ENCODE measurements at places on chromosomes 12 and 14. TPM values are rescaled to one million over a fixed set of nuclear protein-coding genes. Genes with fewer than 3 reads are reported as not detected.

Gene LRRK2
- total RNA-seq, result not detected

Gene CATSPERB
- 0.07 TPM for total RNA-seq

Gene ADGRD1
- 2.3 TPM for total RNA-seq

Gene NFYB
- 18.8 TPM for total RNA-seq

Gene KRT2
- not detected for total RNA-seq

Gene GALNT8
- total RNA-seq, result 0.73 TPM

Gene KRT75
- total RNA-seq, result not detected

Gene TMPRSS12
- total RNA-seq, result not detected

DNA sequence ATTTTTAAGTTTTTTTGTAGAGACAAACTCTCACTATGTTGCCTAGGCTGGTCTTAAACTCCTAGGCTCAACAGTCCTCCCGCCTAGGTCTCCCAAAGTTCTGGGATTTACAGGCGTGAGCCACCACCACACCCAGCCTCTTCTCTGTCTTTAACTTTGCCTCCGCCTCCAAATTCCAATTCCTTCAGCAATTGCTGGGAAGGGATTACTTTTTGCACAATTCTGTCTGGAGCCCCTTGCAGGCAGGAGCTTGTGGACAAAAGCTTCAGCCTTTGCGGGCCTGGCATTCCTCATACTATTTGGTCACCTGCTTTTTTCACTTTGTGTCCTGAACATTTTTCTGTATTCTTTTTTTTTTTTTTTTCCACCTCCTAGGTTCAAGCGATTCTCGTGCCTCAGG is 26.0 kb downstream of the SH2B3 start:
- H3K4me1 ChIP-seq, result peaks cover 93% of the 10 kb centered on the region
- H3K27me3 ChIP-seq, result no peaks in the 10 kb centered on the region
- H3K36me3 ChIP-seq, result peaks cover 26% of the 10 kb centered on the region
- no peak for DNase-seq
- H3K27ac ChIP-seq, result peak overlapping the region; percentile 92

DNA sequence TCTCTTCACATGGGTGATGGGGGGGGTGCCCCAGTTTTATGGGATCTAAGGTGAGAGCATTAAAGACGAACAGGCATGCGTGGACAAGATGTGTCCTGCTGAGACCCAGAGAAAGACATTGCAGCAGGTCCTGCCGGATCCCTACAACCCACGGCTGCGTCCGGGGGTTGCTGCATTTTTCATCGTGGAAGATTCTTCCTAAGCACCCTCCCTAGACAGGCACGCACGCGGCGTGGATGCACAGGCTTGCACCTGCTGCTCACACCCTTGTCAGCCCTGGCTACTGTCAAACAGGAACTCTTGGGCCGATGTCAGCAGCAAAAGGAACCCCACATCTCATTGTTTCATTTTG is 280.6 kb upstream of the RTL1 start:
- H3K4me1 ChIP-seq, result no peaks in the 10 kb centered on the region
- H3K4me3 ChIP-seq, result no peak overlapping the region
- H3K27me3 ChIP-seq, result peaks cover 2% of the 10 kb centered on the region
- H3K27ac ChIP-seq, result no peak overlapping the region
- H3K36me3 ChIP-seq, result no peaks in the 10 kb centered on the region

DNA sequence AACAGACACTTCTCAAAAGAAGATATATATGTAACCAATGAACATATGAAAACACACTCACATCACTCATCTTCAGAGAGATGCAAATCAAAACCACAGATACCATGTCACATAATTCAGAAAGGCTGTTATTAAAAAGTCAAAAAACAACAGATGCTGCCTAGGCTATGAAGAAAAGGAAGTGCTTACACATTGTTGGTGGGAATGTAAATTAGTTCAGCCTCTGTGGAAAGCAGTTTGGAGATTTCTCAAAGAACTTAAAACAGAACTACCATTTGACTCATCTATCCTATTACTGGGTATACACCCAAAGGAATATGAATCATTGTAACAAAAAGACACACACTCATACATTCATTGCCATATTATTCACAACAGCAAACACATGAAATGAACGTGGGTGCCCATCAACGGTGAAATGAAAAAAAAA is 35.1 kb downstream of the EIF2S3B start:
- no peak overlapping the region for H3K4me3 ChIP-seq
- peak overlapping the region; percentile 26 for H3K27ac ChIP-seq
- no peak for DNase-seq
- no peaks in the 10 kb centered on the region for H3K36me3 ChIP-seq
- peaks cover 13% of the 10 kb centered on the region for H3K4me1 ChIP-seq

- H3K4me3 ChIP-seq, result no peak overlapping the region
- no peaks in the 10 kb centered on the region for H3K36me3 ChIP-seq
- H3K27ac ChIP-seq, result no peak overlapping the region
Observed at GRCh38 chr14:90720336-90720735, 95.9 kb downstream of the TTC7B start.

DNA sequence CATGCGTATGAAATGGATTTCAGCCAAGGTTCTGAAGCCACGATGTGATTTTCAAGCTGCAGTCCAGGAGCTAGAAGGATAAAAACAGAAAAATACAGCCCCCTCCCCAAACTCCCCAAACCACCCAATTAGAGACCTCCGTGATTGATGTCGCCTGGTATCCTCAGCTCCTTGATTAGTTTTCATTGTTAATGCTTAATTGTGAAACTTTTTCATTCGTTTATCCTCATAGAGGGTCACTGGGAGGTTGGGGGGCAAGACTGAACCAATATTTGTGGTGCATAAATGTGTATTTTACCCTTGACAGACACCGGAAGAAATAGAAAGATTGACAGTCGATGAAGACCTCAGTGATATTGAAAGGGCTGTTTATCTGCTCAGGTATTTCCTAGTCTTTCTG is 1.6 kb downstream of the PPP4R4 start:
- peaks cover 7% of the 10 kb centered on the region for H3K27me3 ChIP-seq
- no peak for DNase-seq
- peak overlapping the region; percentile 86 for H3K27ac ChIP-seq
- H3K36me3 ChIP-seq, result peaks cover 13% of the 10 kb centered on the region
- peaks cover 58% of the 10 kb centered on the region for H3K4me1 ChIP-seq

DNA sequence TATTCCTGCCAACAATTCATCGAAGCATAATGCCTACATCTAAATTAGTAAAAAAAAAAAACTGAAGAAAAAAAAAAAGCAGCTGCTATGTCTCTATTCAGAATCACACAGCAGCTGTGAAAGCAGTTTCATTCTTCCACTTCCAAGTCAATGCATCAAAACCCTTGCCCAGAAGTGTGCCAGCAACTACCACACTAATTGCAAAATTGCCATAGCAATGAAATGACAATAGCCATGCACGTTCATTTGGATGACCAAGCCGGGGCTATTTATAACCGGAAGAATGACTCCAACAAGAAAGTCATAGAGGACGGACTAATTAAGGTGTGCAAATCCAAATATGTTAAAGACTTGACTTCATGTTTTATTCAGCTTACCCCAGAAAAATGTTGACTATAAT is 42.5 kb downstream of the SLC2A13 start:
- no peaks in the 10 kb centered on the region for H3K4me1 ChIP-seq
- H3K27me3 ChIP-seq, result no peaks in the 10 kb centered on the region
- no peak for DNase-seq
- H3K36me3 ChIP-seq, result no peaks in the 10 kb centered on the region

GRCh38 chr14:47526591-47527244 is 148.7 kb downstream of the MDGA2 start:
- no peaks in the 10 kb centered on the region for H3K4me1 ChIP-seq
- no peaks in the 10 kb centered on the region for H3K27me3 ChIP-seq
- H3K36me3 ChIP-seq, result no peaks in the 10 kb centered on the region
- H3K27ac ChIP-seq, result no peak overlapping the region
- no peak for DNase-seq

DNA sequence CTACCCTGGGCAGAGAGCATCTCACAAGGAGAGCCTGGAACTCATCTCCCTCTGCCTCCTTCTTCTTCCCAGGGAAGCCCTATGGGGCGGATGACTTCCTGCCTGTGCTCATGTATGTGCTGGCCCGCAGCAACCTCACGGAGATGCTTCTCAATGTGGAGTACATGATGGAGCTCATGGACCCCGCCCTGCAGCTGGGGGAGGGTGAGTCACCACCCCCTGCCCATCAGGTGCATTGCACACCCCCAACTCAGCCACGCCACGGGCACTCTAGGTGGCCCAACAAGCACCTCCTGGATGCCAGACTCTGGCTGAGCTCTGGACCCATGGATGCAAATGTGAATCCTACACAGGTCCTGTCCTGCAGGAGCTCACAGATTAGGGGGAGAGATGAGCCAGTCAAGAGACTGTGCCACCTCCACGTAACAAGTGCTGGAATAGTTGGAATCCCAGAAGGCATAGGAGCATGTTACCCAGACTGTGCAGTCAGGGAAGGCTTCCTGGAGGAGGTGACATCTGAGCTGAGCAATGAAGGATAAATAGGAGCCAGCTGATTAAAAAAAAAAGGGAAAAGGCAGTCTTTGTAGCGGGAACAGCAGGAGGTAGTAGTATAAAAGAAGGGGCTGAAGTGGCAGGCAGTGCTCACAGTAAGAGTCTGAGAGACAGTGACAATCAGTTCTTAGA is 71.9 kb downstream of the LGMN start:
- no peak overlapping the region for H3K4me3 ChIP-seq
- H3K27me3 ChIP-seq, result no peaks in the 10 kb centered on the region
- H3K36me3 ChIP-seq, result peaks cover 54% of the 10 kb centered on the region
- DNase-seq, result peak; percentile 36
- peaks cover 55% of the 10 kb centered on the region for H3K4me1 ChIP-seq

DNA sequence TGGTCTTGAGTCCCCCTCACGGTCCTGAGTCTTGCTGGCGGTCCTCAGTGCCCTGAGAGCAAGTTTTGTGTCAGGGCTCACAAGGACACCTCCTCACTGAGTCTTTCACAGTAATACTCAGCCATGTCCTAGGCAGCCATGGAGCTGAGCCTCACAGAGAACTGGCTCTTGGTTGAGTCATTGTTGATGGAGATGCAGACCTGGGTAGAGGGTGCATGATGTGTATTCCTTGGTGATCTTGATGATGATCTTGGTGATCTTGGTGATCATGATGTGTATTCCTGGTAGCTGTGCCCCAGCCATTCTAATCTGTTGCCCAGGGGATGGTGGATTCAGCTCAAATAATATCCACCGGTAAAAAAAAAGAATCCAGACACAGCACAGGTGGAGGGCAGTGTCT is 495.4 kb downstream of the TMEM121 start:
- DNase-seq, result peak; percentile 57
- H3K36me3 ChIP-seq, result peaks cover 12% of the 10 kb centered on the region
- H3K27ac ChIP-seq, result peak overlapping the region; percentile 90

- no peak overlapping the region for H3K27ac ChIP-seq
- no peaks in the 10 kb centered on the region for H3K4me1 ChIP-seq
- DNase-seq, result no peak
- H3K36me3 ChIP-seq, result no peaks in the 10 kb centered on the region
- H3K4me3 ChIP-seq, result no peak overlapping the region
Observed at GRCh38 chr12:5914387-5915149, 30.5 kb downstream of the ANO2 start.

DNA sequence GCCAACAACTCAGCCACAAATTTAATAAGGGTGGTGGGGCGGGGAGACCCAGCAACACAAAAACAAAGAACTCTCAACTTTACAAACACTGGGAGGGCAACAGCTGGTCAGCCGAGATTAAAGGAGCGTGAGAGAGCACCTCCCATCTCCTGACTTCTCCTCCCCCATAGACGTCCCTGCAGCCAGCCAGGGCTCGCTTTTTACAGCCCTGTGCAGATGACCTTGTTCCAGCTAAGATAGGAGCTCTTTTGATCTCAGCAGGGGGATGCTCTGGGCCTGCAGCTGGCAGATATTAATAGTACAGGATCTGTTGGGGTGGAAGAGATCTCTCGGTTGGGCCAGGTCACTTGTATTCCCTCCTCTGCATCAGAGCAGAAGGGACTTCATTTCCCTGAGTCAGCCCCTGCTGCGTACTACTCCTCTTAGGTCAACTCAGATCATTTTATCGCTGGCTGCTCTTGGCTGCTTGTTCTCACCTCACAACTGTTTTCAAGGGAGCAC is 475.8 kb downstream of the RAD51B start:
- H3K4me3 ChIP-seq, result no peak overlapping the region
- DNase-seq, result no peak

- no peaks in the 10 kb centered on the region for H3K36me3 ChIP-seq
- peaks cover 3% of the 10 kb centered on the region for H3K27me3 ChIP-seq
- no peak overlapping the region for H3K27ac ChIP-seq
- no peak for DNase-seq
Observed at GRCh38 chr12:105852951-105853350, 285.8 kb downstream of the NUAK1 start.

GRCh38 chr14:67583711-67584644 is 16.1 kb downstream of the PIGH start:
- H3K4me1 ChIP-seq, result no peaks in the 10 kb centered on the region
- H3K27ac ChIP-seq, result no peak overlapping the region
- DNase-seq, result peak; percentile 43
- H3K27me3 ChIP-seq, result no peaks in the 10 kb centered on the region
- no peak overlapping the region for H3K4me3 ChIP-seq

- H3K4me3 ChIP-seq, result peak overlapping the region; percentile 30
- DNase-seq, result peak; percentile 58
- H3K27me3 ChIP-seq, result no peaks in the 10 kb centered on the region
- H3K36me3 ChIP-seq, result no peaks in the 10 kb centered on the region
- peaks cover 49% of the 10 kb centered on the region for H3K4me1 ChIP-seq
Observed at GRCh38 chr12:104747955-104748354, 210.1 kb downstream of the SLC41A2 start.

DNA sequence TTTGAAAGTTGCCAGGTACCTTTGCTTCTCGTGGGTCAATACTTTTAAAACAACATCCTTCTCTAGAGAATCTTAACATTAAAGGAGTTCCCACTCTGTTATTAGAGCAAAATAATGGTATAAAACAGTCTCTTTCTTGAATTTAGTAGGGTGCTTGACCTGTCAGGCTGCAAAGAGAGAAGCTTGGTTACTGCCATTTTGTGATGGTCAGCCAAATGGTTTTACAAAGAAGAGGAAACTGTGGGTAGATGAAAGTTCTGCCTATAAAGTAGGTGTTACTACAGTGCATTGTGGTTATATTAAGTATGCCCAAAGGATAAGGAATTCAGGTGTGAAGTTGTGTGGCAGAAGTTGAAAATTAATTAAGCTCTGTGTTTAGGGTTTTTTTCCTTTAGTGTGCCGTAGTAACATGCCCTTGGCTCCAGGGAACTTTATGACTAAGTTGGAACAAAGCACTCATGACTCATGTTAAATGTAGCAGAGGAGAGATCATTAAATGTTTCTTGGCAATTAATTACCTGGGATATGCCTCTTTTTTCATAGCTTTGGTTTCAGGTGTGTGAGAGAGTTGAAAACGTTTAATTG is 354.0 kb upstream of the KITLG start:
- H3K4me1 ChIP-seq, result no peaks in the 10 kb centered on the region
- no peak for DNase-seq
- no peak overlapping the region for H3K27ac ChIP-seq
- H3K4me3 ChIP-seq, result no peak overlapping the region
- peaks cover 2% of the 10 kb centered on the region for H3K27me3 ChIP-seq

DNA sequence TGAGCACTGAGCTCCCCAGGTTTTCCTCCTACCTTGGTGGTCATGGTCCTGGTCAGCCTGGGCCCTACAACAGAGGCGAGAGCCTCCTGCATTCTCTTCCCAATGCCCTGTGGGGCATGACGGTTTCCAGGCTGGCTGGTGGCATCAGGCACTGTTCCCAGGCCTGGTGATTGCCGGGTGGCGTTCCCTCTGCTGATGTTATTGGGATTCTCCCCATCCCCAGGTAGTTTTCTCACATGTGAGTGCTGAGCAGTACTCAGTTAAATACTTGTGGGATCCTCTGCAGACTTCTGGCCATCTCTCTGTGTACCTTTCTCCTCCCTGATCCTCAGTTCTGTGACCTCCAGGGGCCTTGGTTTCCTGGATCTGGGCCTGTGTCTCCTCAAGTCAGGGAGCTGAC is 15.8 kb downstream of the C1R start:
- DNase-seq, result no peak
- H3K4me1 ChIP-seq, result no peaks in the 10 kb centered on the region
- H3K4me3 ChIP-seq, result no peak overlapping the region
- no peak overlapping the region for H3K27ac ChIP-seq
- H3K36me3 ChIP-seq, result no peaks in the 10 kb centered on the region
- H3K27me3 ChIP-seq, result peaks cover 7% of the 10 kb centered on the region

- no peaks in the 10 kb centered on the region for H3K27me3 ChIP-seq
- H3K4me1 ChIP-seq, result no peaks in the 10 kb centered on the region
Observed at GRCh38 chr14:38342803-38343202, 86.9 kb upstream of the CLEC14A start.
